ENCODE measurements at places on chromosomes 5 and 9.
A peak's percentile ranks its signal among the peaks of the same experiment; 100 is the strongest.

DNA sequence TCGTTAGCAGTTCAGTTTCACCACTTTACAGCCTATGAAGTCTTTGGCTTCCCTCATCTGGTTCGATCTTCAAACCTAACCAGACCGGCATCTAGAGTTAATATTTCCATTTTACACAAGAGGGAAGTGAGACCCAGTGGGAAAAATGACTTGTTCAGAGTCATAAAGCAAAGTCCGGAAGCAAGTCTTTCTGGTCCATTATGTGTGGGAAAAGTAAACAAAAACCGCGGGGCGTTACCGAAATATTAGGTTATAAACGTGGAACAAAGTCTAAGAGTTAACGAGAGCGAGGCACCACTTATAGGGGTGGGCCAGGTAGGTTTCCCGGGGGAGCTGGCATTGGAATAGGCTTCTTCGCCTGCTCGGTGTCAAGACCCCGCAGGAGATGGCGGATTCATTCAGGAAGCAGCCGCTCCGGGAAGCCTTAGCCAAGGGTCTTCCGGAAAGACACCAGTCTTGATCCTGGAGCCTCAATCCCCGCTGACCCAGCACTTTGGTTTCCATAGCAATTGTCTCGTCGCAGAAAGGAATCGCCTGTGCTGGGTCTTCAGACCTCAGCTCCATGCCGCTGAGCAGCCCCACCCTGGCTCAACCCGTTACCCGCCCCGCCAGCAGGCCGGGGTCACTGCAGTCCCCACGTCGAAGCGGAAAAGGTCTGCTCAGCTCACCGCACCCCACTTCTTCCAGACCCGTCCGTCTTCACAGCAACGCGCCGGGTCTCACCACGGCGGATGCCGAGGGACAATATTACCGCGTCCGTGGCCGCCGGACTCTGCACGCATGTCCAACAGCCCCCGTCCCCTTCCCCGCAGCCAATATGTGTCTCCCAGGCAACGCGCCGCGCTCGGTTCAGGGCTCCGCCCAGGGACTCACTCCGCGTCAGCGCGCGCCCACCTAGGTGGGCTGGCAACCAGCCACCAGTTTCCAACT is at the start of gene C5orf52:
Gene C5orf52, plus strand, starts transcription at position 872 of the 930 bp plus-strand sequence. CDS start 82 bp downstream, outside the sequence.
- peak; percentile 42 for DNase-seq

DNA sequence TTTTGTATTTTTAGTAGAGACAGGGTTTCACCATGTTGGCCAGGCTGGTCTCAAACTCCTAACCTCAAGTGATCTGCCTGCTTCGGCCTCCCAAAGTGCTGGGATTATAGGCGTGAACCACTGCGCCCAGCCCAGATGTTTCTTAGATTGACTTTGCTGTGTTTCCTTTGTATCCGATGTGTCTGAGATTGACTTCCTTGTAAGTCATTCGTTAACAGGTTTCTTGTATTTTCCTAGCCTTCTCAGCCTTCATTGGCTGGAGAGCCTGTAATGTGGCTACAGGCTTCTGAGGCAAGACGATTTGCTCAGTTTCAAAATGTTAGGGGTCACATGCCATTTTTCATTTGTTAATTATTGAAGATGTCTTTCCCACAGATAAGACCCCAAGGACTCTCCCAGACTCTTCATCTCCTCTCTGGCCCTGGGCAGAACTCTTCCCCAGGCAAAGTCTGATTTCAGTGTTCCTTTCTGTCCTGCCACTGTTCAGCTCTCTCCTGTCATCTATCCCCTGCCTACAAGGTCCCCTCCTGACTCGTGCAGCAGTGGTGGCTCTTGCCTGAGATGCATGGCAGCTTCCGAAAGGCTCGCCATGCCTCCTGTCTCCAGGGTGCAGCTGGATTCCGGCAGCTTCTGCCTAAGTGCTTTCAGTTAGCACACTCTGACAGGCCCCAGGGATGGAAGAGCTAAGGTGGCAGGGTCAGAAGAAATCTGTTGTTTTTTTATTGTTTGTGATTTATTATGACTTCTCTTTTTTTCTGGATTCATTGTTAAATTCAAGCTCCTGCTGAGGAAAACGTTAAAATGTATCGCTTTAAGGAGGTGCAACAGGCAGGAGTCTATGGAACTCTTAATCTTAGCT is 206.4 kb downstream of the AOPEP start:
- no peak for DNase-seq

DNA sequence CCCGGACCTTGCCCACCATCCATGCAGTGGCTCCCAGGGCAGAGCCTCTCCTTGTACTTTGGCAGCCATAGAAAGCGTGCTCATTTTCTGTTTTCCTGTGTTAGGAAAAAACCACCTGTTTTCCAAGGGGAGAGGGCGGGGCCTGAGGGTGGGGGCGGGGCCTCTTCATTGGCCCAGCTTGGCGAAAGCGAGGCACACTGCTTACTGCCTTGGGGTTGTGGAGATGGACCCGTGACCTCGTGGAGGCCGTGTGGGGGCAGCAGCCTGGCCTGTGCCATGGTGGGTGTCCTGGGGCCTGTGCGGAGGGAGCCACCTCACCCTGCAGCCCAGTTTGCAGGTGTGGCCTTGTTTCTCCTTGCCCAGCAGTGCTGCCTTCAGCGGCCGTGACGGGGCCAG is 4.4 kb upstream of the TOR4A start:
- no peak for DNase-seq

DNA sequence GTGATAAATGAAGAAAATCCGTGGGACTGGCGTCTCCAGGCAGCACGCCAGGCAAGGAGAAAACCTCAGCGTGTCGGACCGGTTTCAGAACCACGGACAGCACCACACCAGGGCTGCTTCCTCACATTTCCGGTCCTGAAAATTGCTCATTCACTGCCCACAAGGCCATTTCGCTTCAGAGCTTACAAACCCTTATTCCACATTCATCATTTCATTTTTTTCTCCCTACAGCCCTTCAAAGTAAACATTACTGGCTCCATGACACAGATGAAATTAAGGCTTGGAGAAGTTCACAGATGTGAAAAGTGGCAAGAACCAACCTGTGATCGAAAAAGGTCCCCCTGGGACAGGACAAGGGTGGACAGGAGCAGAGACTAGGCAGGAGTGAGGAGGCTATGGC is 1.5 kb upstream of the GPRIN1 start:
- peak; percentile 57 for DNase-seq

DNA sequence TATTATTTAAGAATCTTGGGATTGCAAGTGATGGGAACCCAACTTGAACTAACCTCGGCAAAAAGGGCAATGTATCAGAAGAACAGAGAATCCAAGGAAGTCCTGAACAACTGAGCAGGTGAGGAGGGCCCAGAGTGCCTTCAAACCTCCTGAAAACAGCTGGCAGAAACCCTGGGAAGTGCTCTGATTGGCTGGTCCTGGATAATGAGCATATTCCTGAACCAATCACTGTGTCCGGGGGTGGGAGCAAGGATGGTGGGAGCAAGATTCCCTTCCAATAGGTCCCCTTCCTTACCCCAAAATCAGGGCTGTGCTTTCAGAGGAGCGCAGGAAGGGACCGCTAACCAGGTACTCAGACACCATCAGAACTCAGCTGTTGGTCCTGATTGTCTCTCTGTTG is 31.9 kb upstream of the TBC1D2 start:
- DNase-seq, result no peak

- no peak for DNase-seq
These were observed 2.9 kb downstream of the SMAD5 start for GRCh38 chr5:136135536-136135935.

DNA sequence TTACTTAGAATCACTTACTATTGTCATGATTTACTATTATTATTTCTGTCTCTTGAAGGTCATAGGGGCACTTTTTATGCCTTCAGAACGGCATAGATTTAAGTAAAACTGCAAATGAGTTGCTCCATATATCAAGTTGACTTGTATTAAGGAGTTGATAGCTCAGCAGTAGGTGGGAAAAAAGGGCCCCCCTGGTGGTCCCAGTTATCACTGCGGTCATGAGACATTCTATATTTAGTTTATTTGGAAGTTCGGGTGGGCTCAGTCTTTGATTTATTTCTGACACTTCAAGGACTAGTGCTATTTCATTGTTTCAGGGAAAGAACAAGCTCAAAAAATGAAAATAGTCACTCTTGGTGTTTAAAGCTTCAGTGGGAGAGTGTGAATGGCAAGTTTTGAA is 159.3 kb downstream of the SLC24A2 start:
- DNase-seq, result no peak

DNA sequence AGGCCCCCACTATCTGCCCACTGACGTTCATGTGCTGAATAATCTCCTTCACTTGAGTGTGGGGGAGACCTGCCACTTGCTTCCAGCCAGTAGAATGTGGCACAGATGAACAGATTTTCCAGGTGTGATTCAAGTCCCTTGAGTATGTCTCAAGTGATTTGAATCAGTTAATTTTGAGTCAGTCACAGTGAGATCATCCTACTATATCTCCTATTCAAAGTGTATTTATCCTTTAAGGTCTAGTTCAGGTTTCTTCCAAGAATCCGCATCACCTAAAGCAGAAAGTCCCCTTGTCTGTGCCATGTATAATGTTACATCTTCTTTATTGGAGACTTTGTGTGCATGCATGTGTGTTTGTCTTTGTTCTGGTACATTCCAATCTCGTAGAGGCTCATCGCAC is 208.3 kb upstream of the DAB2 start:
- no peak for DNase-seq

DNA sequence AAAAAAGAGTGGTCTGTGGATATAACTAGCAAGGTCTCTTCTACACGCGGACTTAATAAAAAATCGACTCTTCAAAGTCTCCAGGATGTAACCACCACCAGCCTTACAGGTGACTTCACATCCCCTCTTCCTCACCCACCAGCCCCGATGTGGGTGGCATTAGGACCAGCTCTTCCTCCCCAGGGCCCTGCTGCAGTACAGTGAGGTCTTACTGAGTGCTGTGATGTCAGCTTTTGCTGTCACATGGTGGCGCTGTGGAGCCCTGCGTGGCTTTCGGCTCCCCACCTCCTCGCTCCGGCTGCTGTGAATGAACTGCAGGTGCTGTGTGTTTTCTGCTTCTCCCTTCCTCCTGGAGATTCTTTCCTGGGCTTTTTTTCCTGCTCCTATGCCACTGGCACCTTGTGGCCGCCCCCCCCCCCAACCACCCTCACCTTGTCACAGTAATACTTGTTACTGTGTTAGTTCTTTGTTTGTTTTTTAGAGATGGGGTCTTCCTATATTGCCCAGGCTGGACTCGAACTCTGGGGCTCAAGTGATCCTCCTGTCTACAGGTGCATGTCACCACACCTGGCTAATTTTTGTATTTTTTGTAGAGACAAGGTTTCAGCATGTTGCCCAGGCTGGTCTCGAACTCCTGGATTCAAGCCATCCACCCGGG is 15.8 kb upstream of the RAPGEF1 start:
- DNase-seq, result peak; percentile 87

GRCh38 chr5:14109771-14110170 is 33.4 kb upstream of the TRIO start:
- DNase-seq, result no peak

DNA sequence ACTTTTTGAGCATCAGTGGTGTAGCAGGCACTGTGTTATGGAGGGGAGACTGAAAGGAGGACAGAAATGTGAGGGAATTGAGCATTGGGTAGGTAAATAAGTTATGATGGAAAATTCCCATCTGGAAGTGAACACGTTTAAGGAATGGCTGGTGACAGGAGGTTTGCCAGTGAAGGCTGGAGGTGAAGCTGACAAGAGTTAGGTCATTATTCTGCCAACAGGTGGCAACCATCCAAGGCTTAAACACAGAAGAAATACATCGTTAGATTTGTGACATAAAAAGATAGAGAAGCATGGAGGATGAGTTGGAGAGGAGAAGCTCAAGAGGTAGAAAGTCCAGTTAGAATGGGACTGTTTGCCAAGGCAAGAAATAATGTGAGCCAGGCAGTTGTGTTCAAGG is 455.3 kb upstream of the SGCD start:
- DNase-seq, result no peak

- DNase-seq, result no peak
These were observed 17.0 kb upstream of the LCP2 start for GRCh38 chr5:170314541-170315095.

- no peak for DNase-seq
These were observed 2.0 kb downstream of the PDLIM7 start for GRCh38 chr5:177495243-177496060.

GRCh38 chr5:109692852-109693251 is 3.1 kb downstream of the MAN2A1 start:
- DNase-seq, result no peak

- DNase-seq, result no peak
These were observed 15.2 kb upstream of the CORO2A start for GRCh38 chr9:98207606-98208005.

GRCh38 chr5:8560776-8561175 is 691.8 kb downstream of the MTRR start:
- DNase-seq, result no peak

GRCh38 chr9:79580055-79580454 is 8.3 kb downstream of the TLE4 start:
- DNase-seq, result no peak

DNA sequence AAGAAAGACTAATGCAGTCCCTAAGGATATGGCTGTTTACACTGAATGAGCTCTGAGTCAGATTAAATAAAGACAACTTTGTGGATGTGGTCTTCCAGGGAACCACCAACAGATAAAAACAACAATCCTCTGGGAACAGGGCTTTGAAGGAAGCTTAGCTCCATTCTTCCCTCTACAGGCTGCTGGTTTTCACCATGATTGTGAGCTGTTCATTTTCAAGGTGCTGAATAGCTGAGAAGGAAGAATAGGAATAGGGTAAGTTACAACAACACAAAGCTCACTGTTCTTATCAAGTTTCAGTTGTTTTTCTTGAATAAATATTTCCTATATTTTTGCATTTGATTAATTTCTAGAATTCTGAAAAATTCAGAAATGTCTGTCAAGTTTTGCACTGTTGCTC is 25.9 kb upstream of the PTAR1 start:
- no peak for DNase-seq
